ENCODE measurements at places on chromosomes 3 and 15. TPM values are rescaled to one million over a fixed set of nuclear protein-coding genes. Genes with fewer than 3 reads are reported as not detected.

DNA sequence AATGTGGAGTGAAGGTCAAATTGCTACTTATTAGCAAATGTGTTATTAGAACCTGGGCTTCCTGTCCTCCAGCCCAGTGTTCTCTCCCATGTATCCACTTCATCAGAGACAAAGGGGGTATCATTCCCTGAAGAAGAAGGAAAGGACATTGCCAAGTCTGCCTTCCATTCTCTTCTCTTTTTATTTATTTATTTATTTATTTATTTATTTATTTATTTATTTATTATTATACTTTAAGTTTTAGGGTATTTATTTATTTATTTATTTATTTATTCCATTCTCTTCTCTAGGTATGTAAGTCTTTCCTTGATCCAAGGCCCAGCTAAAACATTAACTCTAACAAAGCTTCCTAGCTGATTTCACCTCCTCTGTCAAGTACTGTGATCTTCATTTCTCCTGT is 277.8 kb upstream of the DNAJC19 start:
- DNase-seq, result no peak
- no peak overlapping the region for H3K4me3 ChIP-seq
- H3K27me3 ChIP-seq, result no peaks in the 10 kb centered on the region
- H3K36me3 ChIP-seq, result no peaks in the 10 kb centered on the region
- no peak overlapping the region for H3K27ac ChIP-seq

DNA sequence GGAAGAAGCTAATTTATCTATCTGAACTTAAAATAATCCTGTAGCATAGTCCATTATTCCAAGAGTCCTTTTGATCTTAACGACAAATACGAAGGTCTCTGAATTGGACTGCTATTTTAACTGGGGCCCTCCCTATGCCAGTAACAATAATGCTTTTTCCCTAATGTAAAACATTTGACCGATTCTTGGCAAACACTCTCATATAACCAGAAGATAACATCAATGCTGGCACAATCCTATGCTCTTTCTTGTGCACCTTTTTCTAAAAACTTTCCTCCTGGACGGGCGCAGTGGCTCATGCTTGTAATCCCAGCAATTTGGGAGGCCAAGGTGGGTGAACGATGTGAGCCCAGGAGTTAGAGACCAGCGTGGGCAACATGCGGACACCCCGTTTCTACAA is 3.9 kb downstream of the LRRFIP2 start:
- H3K27me3 ChIP-seq, result no peaks in the 10 kb centered on the region
- no peak overlapping the region for H3K4me3 ChIP-seq
- DNase-seq, result no peak
- H3K4me1 ChIP-seq, result peaks cover 30% of the 10 kb centered on the region
- peak overlapping the region; percentile 24 for H3K27ac ChIP-seq

Gene SLC41A3
- total RNA-seq, result 32.7 TPM

GRCh38 chr3:15384510-15385237 is 42.7 kb downstream of the METTL6 start:
- H3K27me3 ChIP-seq, result no peaks in the 10 kb centered on the region
- H3K36me3 ChIP-seq, result no peaks in the 10 kb centered on the region
- no peak for DNase-seq
- H3K4me3 ChIP-seq, result no peak overlapping the region
- no peak overlapping the region for H3K27ac ChIP-seq

DNA sequence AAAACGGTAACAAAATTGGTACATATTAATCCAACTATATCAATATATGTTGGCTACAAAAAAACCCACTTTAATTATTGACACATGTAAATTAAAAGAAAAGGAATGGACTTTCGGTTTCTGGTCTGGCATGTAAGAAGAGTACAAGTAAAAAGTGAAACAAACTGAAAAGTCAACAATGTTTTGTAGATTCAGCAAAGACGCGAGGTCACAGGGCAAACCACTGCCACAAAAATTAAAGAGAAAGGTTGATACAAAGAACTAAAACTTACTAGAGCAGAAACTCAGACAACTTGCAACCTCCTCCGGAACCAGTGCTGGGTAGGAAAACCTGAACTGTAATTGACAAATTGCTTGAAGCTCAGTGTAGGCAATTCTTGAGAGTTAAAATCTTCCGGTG is 110.6 kb upstream of the ARPP21 start:
- no peaks in the 10 kb centered on the region for H3K4me1 ChIP-seq
- no peak overlapping the region for H3K4me3 ChIP-seq
- H3K27me3 ChIP-seq, result no peaks in the 10 kb centered on the region
- no peak overlapping the region for H3K27ac ChIP-seq

Gene DAPK2
- 0.34 TPM for total RNA-seq

Gene CDHR4
- total RNA-seq, result not detected
